Stimulated activated CD4-positive, alpha-beta T cell treated with anti-CD3 and anti-CD28 coated beads, Interleukin-15, amount 100 ng/mL, for 24 hours (primary cell): ENCODE measurements at places on chromosomes 4 and X.

DNA sequence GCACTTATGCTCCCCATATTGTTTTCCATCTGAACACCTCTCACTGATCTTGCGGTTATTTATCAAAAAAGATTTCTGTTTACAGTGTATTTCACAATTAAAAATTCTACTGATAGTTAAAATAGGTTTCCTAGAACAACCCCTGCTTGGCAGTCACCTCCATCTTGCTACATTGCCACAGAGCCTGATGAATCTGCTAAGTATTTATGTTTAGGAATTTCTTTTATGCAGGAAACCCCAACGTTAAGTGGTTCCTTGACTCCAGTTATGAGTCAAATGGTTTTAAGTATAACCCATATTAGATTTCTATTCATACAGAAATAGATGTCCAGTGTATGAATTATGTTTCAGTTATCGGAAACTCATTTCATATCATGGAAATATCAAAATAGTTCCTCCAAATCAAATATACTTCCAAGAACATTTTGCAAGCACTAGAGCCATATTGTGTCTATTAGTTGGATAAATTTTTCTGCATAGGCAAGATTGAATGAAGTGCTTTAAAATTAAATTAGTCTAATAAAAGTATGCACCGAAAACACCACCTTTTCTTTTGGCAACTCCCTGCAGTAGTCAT is 20.6 kb downstream of the GALNT7 start:
- DNase-seq = no peak

DNA sequence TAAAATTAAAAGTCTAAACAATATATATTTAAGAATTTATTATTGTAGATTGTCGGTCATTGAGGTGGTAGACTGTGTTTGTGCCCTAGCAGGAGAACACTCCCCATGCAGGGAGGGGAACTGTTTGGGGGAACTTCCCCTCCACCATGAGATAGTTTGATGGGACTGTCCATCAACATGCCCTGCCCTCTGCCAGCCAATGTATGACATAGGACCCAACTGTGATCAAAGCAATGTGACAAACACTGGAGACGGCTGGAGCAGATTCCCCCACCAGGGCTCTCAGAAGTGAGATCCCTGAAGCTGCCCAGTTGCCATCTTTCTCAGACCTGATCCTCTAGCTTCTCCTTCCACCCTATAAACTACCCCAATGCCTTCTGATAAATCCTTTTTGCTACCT is 44.9 kb downstream of the SH3KBP1 start:
- DNase-seq = no peak

GRCh38 chr4:53599632-53600031 is 8.3 kb upstream of the LNX1 start:
- no peak for DNase-seq

DNA sequence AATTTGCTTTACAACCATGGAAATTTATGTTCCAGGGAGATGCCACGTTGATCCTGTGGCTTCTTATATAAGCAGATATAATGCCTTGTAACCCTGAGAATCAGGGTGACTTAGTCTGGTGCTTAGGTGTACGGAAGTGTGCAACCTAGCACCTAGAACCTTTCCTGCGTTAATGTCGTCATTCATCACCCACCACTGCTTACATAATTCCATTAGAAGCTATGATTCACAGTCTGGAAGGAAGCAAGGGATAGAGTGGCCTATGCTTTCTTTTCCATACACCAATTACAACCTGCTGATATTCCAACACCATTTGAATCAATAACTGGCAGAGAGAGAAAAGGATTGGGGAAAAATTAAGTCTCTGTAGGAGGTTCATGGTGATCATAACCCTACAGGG is 17.3 kb upstream of the CXCL8 start:
- no peak for DNase-seq

DNA sequence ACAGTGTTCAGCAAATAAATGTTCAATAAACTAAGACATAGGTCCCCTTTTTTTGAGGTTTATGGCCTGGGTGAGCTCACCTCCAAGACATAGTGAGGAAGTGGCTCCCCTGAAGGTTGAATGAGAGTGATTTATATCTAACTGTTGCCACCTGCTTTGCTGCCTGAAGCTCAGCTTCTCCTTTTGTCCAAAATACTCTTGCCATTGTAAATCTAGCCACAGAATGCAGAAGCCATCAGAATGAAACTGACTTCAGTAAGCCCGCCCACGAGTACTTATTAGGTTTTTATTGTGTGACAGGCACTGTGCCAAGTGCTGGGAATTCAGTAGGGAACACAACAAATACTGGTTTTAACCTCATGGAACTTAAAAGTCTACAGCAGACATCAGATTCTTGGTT is 18.0 kb downstream of the SPINK2 start:
- DNase-seq = peak; percentile 11
